Breast epithelium (tissue), 4 donors: ENCODE measurements at places on chromosomes 11 and 22. TPM values are rescaled to one million over a fixed set of nuclear protein-coding genes. Genes with fewer than 3 reads are reported as not detected.

Gene CAPN1
- total RNA-seq = 167 TPM

Gene PSMC3
- total RNA-seq = 98.5 TPM

DNA sequence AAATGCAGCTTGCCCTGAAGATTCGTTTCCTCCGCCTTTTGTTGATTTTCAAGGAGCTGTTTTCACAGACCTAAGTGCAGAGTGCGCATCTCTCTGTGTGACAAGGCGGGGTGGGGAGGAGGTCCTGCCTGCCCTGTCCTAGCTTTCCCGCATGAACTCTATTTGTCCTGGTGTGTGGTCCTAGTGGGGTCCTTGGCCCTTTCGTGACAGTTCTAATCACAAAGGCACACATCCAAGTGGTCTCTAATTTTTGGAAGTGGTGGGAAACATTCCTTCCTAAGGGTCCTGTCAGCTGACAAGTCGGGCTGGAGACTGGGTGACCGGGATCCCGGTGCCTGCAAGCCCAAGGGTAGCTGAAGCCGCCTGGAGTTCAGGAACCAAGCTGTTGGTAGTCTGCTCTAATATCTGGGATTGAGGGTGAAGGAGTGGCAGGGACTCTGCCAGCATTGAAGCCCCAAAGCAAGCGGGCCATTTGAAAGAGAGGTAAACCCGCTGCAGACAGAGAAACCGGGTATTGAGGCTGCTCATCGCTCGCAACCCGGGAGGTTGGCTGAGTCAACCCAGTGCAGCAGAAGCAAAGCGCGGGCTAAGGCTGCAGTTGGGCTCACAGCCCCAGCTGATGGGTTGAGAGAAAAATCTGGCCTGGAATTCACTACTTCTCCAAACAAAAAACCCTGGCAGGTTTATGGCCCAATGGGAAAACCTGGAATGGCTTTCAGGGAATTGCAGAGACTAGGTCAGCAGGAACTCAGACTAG lies 28.1 kb upstream of the FBXO3 start:
- H3K4me1 ChIP-seq = no peaks in the 10 kb centered on the region
- H3K27ac ChIP-seq = no peak overlapping the region
- H3K36me3 ChIP-seq = no peaks in the 10 kb centered on the region

GRCh38 chr11:45560155-45560912 lies 105.1 kb downstream of the CHST1 start:
- H3K4me1 ChIP-seq = no peaks in the 10 kb centered on the region
- H3K4me3 ChIP-seq = no peak overlapping the region
- H3K36me3 ChIP-seq = no peaks in the 10 kb centered on the region
- H3K27me3 ChIP-seq = no peaks in the 10 kb centered on the region
- H3K27ac ChIP-seq = no peak overlapping the region

- H3K27me3 ChIP-seq = no peaks in the 10 kb centered on the region
- H3K4me3 ChIP-seq = peak within 1 kb of the TSS; percentile 46
- no peaks in the 10 kb centered on the region for H3K4me1 ChIP-seq
- no peaks in the 10 kb centered on the region for H3K36me3 ChIP-seq
- H3K27ac ChIP-seq = peak within 1 kb of the TSS; percentile 70
These were observed at the start of gene ZNF215 for GRCh38 chr11:6926208-6927029. ZNF215 (plus strand) TSS chr11:6926426; CDS start chr11:6932273, 5,847 bp downstream.

DNA sequence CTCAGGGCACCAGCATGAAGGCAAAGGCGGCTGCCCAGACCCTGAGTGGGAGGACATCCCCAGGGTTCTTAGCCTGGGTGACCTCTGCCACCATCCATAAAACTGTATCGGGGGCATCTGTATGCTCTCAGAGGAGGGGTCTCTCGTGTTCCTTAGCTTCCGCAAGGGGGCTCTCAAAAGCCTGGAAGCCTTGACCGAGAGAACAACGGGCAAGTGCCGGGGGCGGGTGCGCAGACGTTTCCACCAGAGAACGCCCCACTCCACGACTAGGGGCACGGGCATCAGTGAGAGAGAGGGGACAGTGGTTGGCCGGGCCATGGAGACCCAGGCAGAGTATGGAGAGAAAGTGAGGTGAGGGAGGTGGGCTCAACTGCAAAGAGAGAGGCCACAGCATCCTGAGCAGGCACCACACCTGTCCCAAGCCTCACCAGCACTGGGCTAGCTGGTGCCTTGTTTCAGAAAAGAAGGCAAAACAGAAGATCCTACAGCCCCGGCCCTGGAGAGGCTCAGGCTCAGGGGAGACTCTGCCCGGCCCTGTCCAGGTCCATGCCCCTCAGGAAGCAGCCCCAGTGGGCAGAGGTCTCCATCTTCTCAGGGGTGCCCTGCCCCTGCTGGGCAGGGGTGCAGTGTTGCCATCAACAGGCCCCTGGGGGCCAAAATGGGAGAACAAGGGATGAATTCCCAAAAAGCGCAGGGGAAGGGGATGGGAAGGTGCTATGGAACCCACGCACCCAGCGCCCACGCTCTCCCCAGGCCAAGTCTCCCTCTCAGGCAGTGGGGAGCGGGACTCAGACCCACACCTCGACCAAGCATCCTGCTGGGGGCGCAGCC lies 5.9 kb downstream of the TSPAN32 start:
- H3K27ac ChIP-seq = peak overlapping the region; percentile 86
- peak; percentile 28 for DNase-seq
- H3K4me3 ChIP-seq = no peak overlapping the region
- H3K36me3 ChIP-seq = no peaks in the 10 kb centered on the region
- H3K4me1 ChIP-seq = no peaks in the 10 kb centered on the region

GRCh38 chr11:120324932-120325810 lies at the start of gene TLCD5:
TLCD5 (plus strand) TSS chr11:120325299; CDS start chr11:120327442, 2,143 bp downstream.
- H3K4me3 ChIP-seq = peak within 1 kb of the TSS; percentile 97
- DNase-seq = peak; percentile 72
- H3K27me3 ChIP-seq = no peaks in the 10 kb centered on the region
- H3K27ac ChIP-seq = peak within 1 kb of the TSS; percentile 96

- no peak for DNase-seq
- peak overlapping the region; percentile 99 for H3K27ac ChIP-seq
- no peaks in the 10 kb centered on the region for H3K36me3 ChIP-seq
These were observed 519 bp downstream of the ARRB1 start for GRCh38 chr11:75350743-75351540.

DNA sequence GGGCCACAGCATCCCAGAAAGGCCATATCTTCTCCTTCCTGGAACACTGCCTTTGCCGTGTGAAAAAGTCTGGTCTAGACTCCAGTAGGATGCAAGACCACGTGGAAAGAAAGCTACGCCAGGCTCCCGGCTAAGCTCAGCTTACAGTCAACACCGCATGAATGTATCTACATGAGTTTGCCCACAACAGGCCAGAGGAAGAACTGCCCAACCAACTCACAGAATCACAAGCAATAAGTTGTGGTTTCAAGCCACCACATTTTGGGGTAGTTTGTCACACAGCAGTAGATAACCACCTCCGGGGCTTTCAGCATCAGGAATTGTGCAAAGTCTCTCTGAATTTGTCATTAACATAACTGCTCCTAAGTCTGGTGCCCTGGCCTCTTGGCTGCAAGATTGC lies 27.3 kb downstream of the HSPA8 start:
- no peaks in the 10 kb centered on the region for H3K4me1 ChIP-seq
- no peak overlapping the region for H3K4me3 ChIP-seq
- no peak overlapping the region for H3K27ac ChIP-seq
- no peaks in the 10 kb centered on the region for H3K36me3 ChIP-seq
- no peaks in the 10 kb centered on the region for H3K27me3 ChIP-seq
- no peak for DNase-seq

GRCh38 chr11:36300650-36301049 lies 4.6 kb downstream of the PRR5L start:
- no peak overlapping the region for H3K27ac ChIP-seq
- no peaks in the 10 kb centered on the region for H3K27me3 ChIP-seq
- H3K4me3 ChIP-seq = no peak overlapping the region
- no peaks in the 10 kb centered on the region for H3K4me1 ChIP-seq
- no peaks in the 10 kb centered on the region for H3K36me3 ChIP-seq

DNA sequence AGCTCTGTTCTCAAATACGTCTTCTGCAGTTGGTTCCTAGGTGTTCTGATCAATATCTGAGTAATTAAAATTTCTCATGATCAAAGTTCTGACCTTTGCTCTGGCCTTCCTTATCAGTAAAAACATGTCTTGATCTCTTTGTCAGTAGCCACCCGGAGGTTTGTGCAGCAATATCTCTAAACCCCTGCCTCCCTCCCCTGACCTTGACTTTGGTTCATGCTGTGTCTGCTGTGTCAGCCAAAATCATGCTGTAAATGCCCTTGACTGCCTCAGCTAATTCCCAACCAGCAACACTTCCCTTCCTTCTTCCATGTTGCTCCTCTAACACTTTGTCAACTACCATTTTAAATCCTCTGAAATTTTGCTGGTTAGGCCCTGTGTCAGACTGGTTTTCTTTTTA lies 424.7 kb downstream of the FAM181B start:
- no peak overlapping the region for H3K4me3 ChIP-seq
- no peak overlapping the region for H3K27ac ChIP-seq
- H3K27me3 ChIP-seq = no peaks in the 10 kb centered on the region
- no peak for DNase-seq
- no peaks in the 10 kb centered on the region for H3K36me3 ChIP-seq

GRCh38 chr11:119764108-119764868 lies 35.3 kb upstream of the NECTIN1 start:
- H3K36me3 ChIP-seq = no peaks in the 10 kb centered on the region
- H3K27ac ChIP-seq = no peak overlapping the region
- no peak for DNase-seq
- no peaks in the 10 kb centered on the region for H3K4me1 ChIP-seq
- no peak overlapping the region for H3K4me3 ChIP-seq
- H3K27me3 ChIP-seq = peaks cover 6% of the 10 kb centered on the region

GRCh38 chr11:18726040-18726439 lies at the start of gene IGSF22:
IGSF22 (minus strand) TSS chr11:18726188; CDS start chr11:18724236, 1,952 bp downstream.
- no peak within 1 kb of the TSS for H3K4me3 ChIP-seq
- no peaks in the 10 kb centered on the region for H3K4me1 ChIP-seq
- H3K27me3 ChIP-seq = no peaks in the 10 kb centered on the region
- DNase-seq = no peak
- no peak within 1 kb of the TSS for H3K27ac ChIP-seq

DNA sequence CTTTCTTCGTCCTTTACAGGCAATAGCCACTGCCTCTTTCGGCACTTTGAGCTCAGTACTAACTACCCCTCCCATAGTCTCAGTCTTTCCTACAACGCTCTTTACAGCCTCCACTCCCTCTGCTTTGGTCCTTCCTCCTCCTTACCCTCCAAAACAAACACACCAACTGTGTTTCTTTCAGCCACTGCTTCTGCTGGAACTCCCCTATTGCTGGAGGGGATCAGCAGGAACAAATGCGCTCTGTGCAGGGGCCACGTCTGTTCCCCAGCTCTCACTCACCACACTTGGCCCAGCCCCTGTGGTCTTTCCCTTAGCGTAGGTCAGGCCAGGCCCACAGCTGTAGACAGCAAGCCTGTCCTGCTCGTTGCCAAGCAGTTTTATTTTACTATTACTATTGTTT lies 42.3 kb downstream of the PC start:
- H3K4me1 ChIP-seq = no peaks in the 10 kb centered on the region
- no peaks in the 10 kb centered on the region for H3K27me3 ChIP-seq
- peak; percentile 43 for DNase-seq
- H3K36me3 ChIP-seq = no peaks in the 10 kb centered on the region
- no peak overlapping the region for H3K4me3 ChIP-seq

- H3K36me3 ChIP-seq = no peaks in the 10 kb centered on the region
- no peaks in the 10 kb centered on the region for H3K27me3 ChIP-seq
- H3K4me3 ChIP-seq = no peak overlapping the region
- H3K27ac ChIP-seq = no peak overlapping the region
These were observed 67.2 kb downstream of the C11orf91 start for GRCh38 chr11:33633251-33634003.

- H3K36me3 ChIP-seq = no peaks in the 10 kb centered on the region
- no peaks in the 10 kb centered on the region for H3K27me3 ChIP-seq
- no peak overlapping the region for H3K27ac ChIP-seq
- no peaks in the 10 kb centered on the region for H3K4me1 ChIP-seq
- no peak for DNase-seq
- H3K4me3 ChIP-seq = no peak overlapping the region
These were observed 55.9 kb downstream of the SHISAL1 start for GRCh38 chr22:44256556-44257485.

GRCh38 chr11:106306942-106307341 lies 229.5 kb downstream of the AASDHPPT start:
- no peak overlapping the region for H3K4me3 ChIP-seq
- H3K27me3 ChIP-seq = no peaks in the 10 kb centered on the region
- no peak overlapping the region for H3K27ac ChIP-seq
- DNase-seq = no peak
- H3K36me3 ChIP-seq = no peaks in the 10 kb centered on the region
